Spinal cord (tissue), 10 donors: ENCODE measurements at places on chromosomes 6 and 20.
A peak's percentile ranks its signal among the peaks of the same experiment; 100 is the strongest.

GRCh38 chr6:51818520-51819022 lies 268.8 kb downstream of the PKHD1 start:
- no peak for DNase-seq

GRCh38 chr6:111406200-111406721 lies 76.8 kb downstream of the REV3L start:
- no peak for DNase-seq

GRCh38 chr6:38853236-38853635 lies 138.1 kb downstream of the DNAH8 start:
- no peak for DNase-seq

DNA sequence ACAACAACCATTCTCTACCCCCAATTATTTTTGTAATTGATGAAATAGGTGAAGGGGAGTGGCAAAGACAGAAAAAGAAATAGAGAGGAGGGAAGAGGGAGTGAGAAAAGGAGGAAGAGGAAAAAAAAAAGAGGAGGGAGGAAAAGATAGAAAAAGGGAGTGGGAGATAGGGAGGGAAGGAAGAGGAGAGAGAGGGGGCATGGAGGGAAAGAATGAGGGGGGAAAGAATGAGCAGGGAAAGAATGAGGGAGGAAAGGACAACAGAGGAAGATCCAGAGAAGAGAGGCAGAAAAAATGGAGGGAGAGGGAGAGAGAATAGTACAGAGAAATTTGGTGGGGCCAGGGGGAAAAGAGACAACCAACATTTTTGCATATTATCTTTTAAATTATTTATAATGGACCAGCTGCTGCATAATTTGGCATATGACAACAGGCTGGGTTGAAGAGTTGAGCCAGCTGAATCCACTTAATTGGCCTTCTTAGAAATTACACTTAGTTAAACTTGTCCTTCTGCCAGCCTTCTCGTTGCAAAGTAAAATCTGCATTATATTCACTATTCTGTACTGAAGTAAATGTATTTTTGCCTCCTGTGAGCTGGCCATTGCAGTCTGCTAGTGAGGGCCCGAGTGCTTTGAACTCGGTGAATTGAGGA lies 101.0 kb downstream of the ARHGAP18 start:
- DNase-seq: no peak

GRCh38 chr6:136326038-136326553 lies 36.5 kb upstream of the BCLAF1 start:
- DNase-seq: peak; percentile 93

DNA sequence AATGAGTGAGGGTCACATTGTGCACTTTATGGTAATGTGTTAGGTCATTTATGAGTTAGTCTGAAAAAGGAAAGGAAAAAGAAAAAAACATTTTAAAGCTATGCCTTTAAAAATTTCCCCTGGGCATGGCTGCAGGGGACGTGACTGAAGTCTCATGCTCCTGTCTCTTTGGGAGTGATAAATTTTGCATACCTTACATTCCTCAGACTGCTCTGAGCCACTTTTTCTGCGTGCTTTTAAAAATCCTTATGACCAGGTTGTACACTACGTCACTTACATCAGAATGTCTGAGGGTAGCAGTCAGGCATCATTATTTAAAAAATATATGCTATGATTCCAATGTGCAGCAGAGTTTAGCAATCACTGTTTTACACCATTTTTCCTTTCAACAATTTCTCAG lies 121.2 kb downstream of the RFPL4B start:
- no peak for DNase-seq

GRCh38 chr6:144722154-144722737 lies 437.1 kb downstream of the UTRN start:
- no peak for DNase-seq

DNA sequence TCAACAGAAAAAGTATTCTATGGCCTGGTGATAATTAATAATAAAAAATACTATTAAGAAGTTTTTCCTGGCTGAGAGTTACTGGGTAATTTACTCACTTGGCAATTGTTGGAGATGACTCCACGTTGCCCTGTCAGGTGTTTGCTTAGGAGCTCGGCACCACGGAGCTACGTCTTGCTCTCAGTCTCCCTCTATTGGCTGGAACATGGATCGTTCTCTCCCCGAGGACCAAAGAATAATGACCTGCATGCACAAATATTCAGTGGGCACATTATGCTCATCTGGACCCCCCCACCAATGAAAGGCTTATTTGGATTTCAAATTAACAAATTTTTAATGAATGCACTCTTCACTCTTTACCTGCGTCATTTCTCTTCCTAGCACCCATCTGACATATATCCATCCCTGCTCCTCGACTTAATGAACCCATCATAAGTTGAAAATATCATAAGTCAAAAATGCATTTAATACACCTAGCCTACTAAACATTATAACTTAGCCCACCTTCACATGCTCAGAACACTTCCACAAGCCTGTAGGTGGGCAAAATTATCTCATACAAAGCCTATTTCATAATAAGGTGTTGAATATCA lies 71.0 kb upstream of the CD83 start:
- peak; percentile 49 for DNase-seq

- DNase-seq: no peak
Measured at GRCh38 chr6:124941259-124941658, 21.0 kb upstream of the RNF217 start.

DNA sequence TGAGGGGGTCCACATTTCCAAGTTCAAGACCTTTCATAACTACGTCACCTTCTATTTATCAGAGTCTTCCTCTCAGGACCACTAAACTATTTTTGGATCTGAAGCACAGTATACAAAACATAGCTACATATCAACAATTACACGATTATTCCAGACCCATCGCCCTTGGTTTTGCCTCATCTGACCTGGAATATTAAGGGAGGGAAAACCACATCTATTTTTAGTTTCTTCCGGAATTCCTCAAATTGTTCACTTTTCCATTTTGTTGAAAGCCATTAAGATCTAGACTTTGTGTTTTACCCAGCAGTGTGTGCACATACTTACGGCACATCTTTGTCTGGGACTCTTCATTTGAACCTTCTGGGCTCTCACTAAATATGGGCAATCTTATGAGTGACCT lies 12.0 kb upstream of the ADGRF5 start:
- DNase-seq: no peak

DNA sequence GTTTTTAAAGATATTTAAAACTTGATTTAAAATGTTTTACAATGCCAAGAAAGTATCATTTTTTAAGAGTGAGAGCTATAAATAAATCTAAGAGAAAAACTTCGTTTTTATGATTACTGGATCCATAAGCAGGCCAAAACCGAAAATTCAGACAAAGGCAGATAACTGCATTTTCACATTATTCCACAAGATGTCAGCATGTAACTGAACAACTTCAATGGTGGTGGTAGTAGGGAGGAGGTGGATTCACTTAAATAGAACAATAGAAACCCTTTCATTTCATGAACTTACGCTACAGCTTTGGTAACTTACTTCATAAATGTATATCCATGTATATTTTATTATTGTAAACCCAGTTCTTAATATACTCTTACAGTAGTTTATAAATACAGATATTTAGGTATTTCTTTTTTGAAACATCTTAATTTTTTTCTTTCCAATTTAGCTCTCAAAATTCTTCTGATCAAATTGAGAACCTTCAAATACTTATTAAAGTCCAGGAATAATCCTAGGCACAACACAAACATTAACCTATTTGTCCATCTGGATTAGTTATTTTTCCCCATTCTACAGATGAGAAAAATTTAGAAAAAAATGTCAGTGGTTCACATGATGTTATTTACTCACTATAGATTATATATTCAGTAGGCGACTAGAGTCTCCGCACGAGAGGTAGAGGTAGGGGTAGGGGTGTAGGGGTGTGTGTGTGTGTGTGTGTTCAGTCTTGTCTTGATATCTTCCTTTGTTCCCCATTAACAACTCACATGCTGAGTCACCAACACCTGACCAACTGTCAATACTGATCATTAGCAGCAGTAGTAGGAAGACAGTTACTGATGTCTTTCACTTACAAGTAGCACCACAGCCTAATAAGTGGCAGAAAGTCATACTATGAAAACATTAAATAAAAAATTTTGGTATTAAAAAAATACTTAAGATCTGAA lies 111.5 kb downstream of the ARHGAP18 start:
- DNase-seq: no peak

- no peak for DNase-seq
Measured at GRCh38 chr6:101826678-101827077, 433.2 kb downstream of the GRIK2 start.

GRCh38 chr6:11791354-11792107 lies 12.9 kb upstream of the ADTRP start:
- no peak for DNase-seq

- DNase-seq: no peak
Measured at GRCh38 chr20:44586289-44586911, 4.0 kb downstream of the PKIG start.

DNA sequence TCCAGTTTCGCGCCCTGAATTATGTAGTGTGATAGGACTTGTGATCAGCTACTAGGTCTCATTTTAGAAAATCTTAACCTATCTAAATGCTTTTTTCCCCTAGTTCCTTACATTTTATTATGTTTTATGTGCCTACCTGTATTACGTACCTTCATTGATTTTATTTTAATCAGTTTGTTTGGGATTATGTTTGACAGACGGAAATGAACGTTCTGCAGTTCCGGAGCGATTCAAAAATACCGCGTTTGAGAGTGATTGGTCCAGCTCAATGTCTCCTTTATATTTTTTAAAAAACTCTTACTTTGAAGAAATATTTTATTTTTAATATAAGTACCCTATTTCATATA lies 114.3 kb upstream of the BTN3A2 start:
- DNase-seq: peak; percentile 90

- DNase-seq: no peak
Measured at GRCh38 chr20:6705926-6706548, 61.4 kb upstream of the BMP2 start.

GRCh38 chr6:21053612-21054011 lies 519.4 kb downstream of the CDKAL1 start:
- DNase-seq: no peak

DNA sequence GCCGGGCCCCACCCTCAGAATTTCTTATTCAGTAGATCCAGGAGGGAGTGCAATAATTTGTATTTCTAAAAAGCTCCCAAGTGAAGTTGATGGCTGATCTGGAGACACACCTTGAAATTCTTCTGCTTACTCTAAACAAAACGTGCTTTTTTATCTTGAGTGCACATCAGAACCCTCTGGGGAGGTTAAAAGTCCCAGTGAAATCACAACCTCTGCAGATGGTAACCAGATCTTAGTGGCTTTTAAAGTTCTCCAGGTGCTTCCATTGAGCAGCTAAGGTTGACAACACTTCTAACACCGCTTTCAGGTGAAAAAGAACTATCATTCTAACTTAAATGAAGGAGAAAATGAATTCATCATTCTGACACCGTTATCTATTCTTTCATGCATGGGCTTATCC lies 45.6 kb upstream of the ESR1 start:
- no peak for DNase-seq

DNA sequence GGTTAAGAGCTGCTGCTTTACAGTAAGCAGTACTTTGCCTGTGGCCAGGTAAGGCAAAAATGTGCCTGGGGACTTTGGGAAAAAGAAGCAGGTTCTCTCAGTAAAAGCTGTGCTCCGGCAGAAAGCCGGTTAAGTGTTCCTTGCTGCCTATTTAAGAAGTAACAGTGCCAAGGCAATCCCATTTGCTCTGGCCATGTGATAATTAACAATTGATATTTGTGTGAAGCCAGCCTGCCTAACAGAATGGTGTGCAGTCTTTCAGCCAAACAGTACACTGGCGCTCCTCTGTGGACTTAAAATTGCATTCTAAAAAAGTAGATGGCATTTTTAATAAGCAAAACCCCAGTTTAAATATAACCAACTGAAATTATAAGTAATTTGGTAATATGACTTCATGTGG lies 430.3 kb downstream of the PLCB1 start:
- peak; percentile 59 for DNase-seq

DNA sequence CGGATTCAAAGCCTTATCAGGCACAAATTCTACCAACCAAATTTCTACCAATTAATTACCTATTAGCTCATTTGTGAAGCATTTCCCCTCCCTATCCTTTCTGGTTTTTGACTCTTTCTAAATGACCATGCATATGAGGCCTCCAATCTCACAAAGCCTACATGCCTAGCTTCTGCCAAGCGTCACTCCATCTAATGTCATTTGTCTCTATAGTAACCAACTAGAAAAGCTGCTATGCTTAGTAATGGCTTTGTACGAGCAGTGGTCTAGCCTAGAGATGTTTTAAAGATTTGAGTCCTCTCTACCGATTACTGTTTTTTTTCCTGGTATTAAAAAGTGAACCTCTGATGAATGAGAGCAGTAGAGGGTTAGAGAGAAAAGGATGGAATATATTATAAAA lies 4.8 kb upstream of the ASF1A start:
- DNase-seq: no peak

DNA sequence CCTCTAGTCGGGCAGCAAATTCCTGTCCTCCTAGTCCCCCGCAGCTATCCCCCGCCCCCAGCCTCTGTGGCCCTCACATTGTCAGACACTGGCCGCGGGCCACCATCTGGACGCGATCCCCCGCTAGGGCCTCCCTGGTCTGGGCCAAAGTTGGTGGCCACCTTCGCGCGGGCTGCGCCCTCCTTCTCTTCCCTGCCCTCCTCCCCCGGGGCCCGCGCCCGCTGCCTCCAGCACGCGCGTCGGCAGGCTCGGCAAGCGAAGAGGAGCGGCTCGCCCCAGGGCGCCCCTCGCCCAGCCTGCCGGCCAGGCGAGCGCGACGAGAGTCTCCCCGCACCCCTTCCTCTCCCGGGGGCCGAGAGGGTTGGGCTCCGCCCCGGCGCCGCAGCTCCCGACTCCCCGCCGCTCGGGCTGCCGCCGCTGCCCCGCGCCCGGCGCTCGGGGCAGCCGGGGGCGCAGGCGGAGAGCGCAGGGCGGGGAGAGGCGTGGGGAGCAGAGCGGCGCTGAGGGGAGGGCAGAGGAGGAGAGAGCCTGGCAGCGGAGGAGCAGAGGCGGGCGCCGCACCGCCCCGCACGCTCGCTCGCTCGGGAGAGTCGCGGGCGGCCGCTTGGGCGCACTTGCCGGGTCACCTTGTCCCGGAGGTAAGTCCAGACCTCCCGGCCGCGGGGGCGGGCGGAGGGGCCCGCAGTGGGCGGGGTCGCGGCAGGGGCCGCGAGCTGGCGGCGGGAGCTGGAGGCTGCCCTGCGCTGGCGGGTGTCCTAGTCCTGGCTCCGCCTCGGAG lies at the start of gene SYNDIG1:
Gene SYNDIG1, plus strand, starts transcription at position 514 of the 778 bp plus-strand sequence. CDS start 73,469 bp downstream, outside the sequence.
- peak; percentile 80 for DNase-seq

DNA sequence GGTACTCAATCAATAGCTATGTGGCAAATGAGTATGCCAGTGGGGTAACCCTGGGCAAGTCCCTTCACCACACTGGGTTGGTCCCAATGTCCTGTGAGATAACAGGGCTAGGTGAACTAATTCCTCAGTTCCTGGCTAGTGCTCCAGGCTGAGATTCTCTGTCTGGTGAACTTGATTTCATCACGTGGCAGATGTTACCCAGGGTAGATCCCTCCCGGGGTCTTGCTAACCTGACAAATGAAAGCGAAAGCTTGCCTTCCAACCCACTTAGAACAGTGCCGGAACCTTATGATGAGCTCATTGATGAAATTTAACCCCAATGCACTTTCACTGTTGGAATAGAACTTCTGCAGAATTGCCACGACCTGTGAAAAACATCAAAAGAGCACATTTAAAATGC lies 6.6 kb upstream of the ANKRD60 start:
- no peak for DNase-seq

DNA sequence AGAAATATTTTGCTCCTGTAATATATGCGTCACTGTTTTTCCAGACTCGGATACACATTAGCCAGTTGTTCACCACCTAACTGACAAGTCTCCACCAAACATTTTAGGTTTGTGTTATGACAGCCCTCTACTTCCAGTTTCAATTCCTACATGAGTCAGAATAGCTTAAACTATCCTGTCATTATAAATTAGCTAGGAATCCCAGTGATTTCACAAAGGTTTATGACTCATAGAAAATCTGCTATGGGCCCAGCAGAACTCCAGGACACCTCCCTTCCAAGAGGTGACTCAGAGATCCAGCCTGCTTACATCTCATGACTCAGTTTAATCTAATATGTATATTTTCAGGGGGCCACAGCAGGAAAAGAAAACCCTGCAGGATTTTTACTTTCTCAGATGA lies 17.4 kb upstream of the PLCB4 start:
- DNase-seq: no peak
